ENCODE measurements at places on chromosomes 5 and 9. TPM values are rescaled to one million over a fixed set of nuclear protein-coding genes. Genes with fewer than 3 reads are reported as not detected.
A peak's percentile ranks its signal among the peaks of the same experiment; 100 is the strongest.

DNA sequence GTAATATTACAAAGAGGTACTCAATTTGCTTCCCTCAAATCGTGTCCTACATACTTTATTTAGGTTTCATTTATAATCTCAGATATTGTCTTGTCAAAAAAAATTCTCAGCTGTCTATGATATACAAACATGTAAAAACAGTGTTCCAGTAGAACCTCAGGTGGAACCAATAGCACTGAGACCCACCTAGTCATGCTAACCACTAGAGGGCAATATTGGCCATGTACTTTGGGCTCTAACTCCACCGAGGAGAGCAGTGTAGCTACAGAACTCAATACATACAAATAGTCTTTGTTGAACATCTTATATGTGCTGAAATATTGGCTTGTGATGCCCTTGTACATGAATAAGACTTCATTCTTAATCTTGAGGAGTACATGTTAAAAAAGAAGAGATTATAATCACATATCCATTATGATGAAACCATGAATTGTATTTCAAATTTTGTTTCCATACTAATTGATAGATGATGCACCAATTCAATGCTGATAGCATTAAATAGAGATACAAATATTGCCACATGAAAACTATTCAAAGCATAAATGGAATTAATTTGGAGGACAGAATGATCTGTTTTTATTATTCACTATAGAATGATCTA lies 71.2 kb upstream of the CNTLN start:
- peak; percentile 36 for DNase-seq

- no peak for DNase-seq
These were observed 79.7 kb downstream of the HMCN2 start for GRCh38 chr9:130345009-130345896.

GRCh38 chr5:103465891-103466290 lies 96.7 kb downstream of the NUDT12 start:
- DNase-seq, result no peak

PTPN3 gene
- total RNA-seq, result 12.4 TPM

- DNase-seq, result no peak
These were observed 90.2 kb downstream of the SAXO1 start for GRCh38 chr9:18942801-18943200.

GRCh38 chr5:136007271-136007670 lies 21.5 kb upstream of the TGFBI start:
- no peak for DNase-seq

DNA sequence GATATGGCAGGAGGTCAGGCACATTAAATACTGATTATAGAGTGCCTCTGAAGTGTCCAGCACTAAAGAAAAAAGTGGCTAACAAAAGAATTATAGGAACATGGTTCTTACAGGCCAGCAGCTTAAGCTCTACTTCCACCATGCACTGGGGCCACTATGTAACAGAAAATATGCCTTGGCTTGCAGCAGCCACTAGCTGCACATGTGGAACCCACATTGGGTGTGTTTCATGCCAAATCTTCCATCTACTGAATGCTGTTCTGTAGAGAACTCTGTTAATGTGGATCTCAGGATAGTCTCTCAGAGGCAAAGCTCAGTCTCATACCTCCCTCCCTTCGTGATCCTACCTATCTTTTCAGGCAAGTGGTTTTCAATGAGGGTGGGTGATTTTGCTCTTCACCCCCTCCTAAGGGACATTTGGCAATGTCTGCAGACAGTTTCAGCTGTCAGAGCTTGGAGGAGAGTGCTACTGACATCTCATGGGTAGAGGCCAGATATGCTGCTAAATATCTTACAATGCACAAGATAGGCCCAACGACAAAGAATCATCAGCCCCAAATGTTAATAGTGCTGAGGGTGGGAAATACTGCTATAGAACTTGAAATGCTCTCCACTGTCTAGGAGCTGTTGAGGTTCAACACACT lies 218.9 kb downstream of the TARS1 start:
- no peak for DNase-seq

GABRA6 gene
- total RNA-seq, result not detected

DNA sequence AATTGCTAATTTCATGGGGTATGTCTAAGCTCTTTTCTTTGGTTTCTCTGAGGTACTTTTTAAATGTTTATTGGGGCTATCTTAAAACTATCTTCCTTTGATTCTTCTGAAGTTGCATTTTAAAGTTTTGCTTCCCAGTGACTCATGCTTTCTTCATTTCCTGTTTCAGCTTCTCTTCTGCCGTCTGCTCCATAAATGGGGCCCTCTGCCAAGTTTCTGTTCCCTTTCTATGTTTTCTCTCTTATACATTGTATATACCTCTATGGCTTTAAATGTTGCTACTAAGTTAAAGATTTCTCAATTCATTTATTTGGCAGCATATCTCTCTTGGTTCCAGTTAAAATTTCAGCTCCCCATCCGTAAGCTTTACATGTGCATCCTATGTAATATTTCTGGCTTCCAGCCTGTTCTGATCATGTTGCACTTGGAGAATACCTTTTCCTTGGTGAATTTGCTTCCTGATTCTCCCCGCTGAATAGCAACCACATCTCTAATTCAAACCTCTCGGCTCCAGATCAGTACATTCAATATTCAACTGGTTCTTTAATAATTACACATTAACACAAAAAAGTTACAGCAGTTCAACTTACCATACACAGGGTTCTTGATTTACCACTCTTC lies 125.3 kb downstream of the ST8SIA4 start:
- DNase-seq, result no peak

- DNase-seq, result no peak
These were observed 348.7 kb upstream of the SEMA6A start for GRCh38 chr5:116923344-116923743.

GRCh38 chr9:134366223-134367031 lies 40.2 kb downstream of the RXRA start:
- no peak for DNase-seq

- DNase-seq, result peak; percentile 64
These were observed 72.5 kb downstream of the BASP1 start for GRCh38 chr5:17289681-17290539.

- DNase-seq, result no peak
These were observed 36.0 kb downstream of the SCGB3A1 start for GRCh38 chr5:180555168-180555921.

GRCh38 chr5:36521838-36522745 lies 84.3 kb upstream of the SLC1A3 start:
- no peak for DNase-seq

HRH2 gene
- total RNA-seq, result not detected

DNA sequence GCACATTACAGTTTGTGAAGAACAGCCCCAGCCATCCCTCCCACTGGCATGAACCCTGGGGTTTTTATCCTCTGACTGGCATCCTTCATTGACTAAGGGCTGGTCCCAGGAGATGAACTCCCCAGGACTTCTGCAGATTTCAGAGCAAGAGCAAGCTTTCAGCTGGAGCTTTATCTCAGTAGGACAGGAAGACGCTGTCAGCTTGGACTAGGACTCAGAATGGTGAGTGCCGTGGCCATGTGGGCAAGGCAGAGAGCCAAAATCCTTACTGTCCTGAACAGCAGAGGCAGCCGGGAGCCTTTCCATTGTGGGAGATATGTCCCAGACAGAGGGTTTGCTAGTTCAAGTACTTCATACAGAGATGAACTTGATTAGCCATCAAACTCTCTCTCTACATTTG lies 3.2 kb upstream of the ACOT12 start:
- DNase-seq, result no peak

- DNase-seq, result no peak
These were observed 2.3 kb upstream of the PTPDC1 start for GRCh38 chr9:94081864-94082463.
